Lower lobe of right lung (tissue), 2 donors: ENCODE measurements at places on chromosomes 7 and 10. TPM values are rescaled to one million over a fixed set of nuclear protein-coding genes. Genes with fewer than 3 reads are reported as not detected.

The PILRA gene
- total RNA-seq: 48.7 TPM

GRCh38 chr10:43026039-43026973, 50.6 kb upstream of the RET start:
- H3K4me3 ChIP-seq: no peak overlapping the region
- no peak for DNase-seq
- no peak overlapping the region for H3K27ac ChIP-seq
- H3K27me3 ChIP-seq: peaks cover 18% of the 10 kb centered on the region
- H3K4me1 ChIP-seq: no peaks in the 10 kb centered on the region

- H3K4me1 ChIP-seq: peaks cover 7% of the 10 kb centered on the region
- no peaks in the 10 kb centered on the region for H3K27me3 ChIP-seq
- no peak overlapping the region for H3K4me3 ChIP-seq
- H3K36me3 ChIP-seq: no peaks in the 10 kb centered on the region
- H3K27ac ChIP-seq: peak overlapping the region; percentile 39
- peak; percentile 45 for DNase-seq
These were observed 77.9 kb upstream of the LRRN3 start for GRCh38 chr7:111012799-111013675.

GRCh38 chr7:152050547-152050971, 25.1 kb downstream of the GALNT11 start:
- peaks cover 7% of the 10 kb centered on the region for H3K4me1 ChIP-seq
- no peaks in the 10 kb centered on the region for H3K27me3 ChIP-seq
- no peak overlapping the region for H3K4me3 ChIP-seq
- no peaks in the 10 kb centered on the region for H3K36me3 ChIP-seq

The CCM2 gene
- 45.7 TPM for total RNA-seq

GRCh38 chr7:24463474-24463873, 109.8 kb upstream of the PALS2 start:
- H3K4me3 ChIP-seq: no peak overlapping the region
- H3K4me1 ChIP-seq: no peaks in the 10 kb centered on the region
- no peaks in the 10 kb centered on the region for H3K36me3 ChIP-seq
- no peak overlapping the region for H3K27ac ChIP-seq

- H3K27ac ChIP-seq: no peak overlapping the region
- H3K36me3 ChIP-seq: no peaks in the 10 kb centered on the region
- DNase-seq: no peak
These were observed 25.9 kb downstream of the DNAH11 start for GRCh38 chr7:21568762-21569161.

DNA sequence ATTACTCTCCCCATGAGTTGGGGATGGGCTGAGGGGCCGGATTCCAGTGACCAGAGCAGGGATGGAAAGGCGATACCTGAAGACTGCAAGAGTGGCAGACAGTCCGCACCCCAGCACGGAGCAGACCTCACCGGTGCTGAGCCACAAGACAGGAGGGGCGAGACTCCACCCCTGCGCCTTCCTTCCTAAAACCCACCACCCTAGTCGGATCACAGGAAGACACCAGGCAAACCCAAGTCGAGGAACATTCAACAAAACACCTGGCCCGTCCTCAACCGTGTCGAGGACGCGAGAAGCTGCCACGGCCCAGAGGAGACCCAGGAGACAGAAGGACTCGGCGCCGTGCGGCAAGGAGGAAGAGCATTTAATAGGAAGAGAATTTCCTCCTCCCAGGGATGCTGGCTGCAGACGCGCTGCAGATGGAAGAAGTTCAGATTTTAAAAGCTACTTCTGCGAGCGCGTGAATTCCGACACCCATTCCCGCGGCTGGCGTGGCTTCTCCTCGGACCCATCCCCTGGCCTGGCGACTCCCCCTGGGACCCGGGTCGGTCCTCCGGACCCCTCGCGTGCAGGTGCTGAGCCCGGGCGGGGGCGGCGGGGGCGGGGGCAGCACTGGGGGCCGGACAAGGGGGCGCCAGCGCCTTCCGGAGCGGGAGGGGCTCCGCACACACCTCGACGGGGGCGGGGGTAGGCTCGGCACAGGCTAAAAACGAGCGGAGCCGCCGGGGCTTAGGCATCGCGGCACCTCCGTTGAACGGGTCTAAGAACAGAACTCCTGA, 563 bp upstream of the UTF1 start:
- H3K36me3 ChIP-seq: no peaks in the 10 kb centered on the region
- peaks cover 14% of the 10 kb centered on the region for H3K4me1 ChIP-seq
- H3K4me3 ChIP-seq: no peak overlapping the region
- H3K27ac ChIP-seq: no peak overlapping the region
- peaks cover 84% of the 10 kb centered on the region for H3K27me3 ChIP-seq

DNA sequence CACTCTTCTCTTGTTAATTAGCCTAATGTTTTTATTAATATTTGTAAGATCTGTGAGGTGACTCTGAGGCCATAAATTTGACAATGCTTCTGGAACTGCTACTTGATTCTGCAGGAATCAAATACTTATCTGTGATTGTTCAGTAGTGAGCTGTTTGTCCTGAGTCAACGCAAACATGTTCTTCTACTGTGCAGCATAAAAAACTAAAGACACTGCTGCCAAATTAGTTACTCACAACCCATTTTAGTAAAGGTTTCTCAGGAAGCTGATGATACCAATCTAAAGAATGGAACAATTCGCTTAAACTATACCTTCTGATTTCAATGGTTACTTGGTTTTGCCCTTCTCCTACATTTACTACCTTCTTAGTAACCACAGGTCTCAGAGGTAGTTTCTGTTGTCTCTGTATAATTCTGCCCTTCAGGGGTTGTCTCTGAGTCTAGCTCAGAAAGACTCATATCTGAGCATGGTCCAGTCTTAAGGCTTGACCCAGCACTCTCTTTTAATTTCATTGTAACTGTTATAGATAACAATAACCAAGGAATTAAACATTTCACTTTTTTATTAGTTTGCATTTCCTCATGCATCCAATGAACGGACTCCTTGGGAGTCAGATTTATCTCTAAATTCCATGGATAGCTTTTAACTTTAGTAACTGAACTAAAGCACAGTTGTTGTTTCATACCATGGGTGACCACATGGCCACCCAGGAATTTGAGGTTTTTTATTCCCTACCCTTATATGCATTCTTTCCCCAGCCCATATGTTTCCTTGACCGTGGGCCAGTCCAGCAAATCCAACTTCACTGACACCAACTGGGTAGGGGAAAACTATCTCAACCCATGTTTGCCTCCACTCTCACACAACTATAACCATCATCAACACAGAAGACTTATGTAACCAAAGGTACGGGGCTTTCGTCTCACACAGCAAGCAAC, 309.5 kb upstream of the TEX47 start:
- H3K4me3 ChIP-seq: no peak overlapping the region
- no peak for DNase-seq
- H3K27me3 ChIP-seq: no peaks in the 10 kb centered on the region

GRCh38 chr7:43458330-43459018, 124.4 kb upstream of the STK17A start:
- H3K4me3 ChIP-seq: no peak overlapping the region
- H3K27me3 ChIP-seq: no peaks in the 10 kb centered on the region
- no peak overlapping the region for H3K27ac ChIP-seq
- no peaks in the 10 kb centered on the region for H3K4me1 ChIP-seq
- no peak for DNase-seq

GRCh38 chr7:33554576-33554975, 350.8 kb upstream of the BMPER start:
- no peak overlapping the region for H3K4me3 ChIP-seq
- peaks cover 5% of the 10 kb centered on the region for H3K4me1 ChIP-seq
- H3K27me3 ChIP-seq: no peaks in the 10 kb centered on the region
- no peak for DNase-seq
- no peaks in the 10 kb centered on the region for H3K36me3 ChIP-seq

- no peaks in the 10 kb centered on the region for H3K27me3 ChIP-seq
- H3K36me3 ChIP-seq: no peaks in the 10 kb centered on the region
- no peak overlapping the region for H3K4me3 ChIP-seq
- DNase-seq: no peak
- H3K27ac ChIP-seq: peak overlapping the region; percentile 31
These were observed 603.2 kb downstream of the LRMDA start for GRCh38 chr10:76034353-76035205.

DNA sequence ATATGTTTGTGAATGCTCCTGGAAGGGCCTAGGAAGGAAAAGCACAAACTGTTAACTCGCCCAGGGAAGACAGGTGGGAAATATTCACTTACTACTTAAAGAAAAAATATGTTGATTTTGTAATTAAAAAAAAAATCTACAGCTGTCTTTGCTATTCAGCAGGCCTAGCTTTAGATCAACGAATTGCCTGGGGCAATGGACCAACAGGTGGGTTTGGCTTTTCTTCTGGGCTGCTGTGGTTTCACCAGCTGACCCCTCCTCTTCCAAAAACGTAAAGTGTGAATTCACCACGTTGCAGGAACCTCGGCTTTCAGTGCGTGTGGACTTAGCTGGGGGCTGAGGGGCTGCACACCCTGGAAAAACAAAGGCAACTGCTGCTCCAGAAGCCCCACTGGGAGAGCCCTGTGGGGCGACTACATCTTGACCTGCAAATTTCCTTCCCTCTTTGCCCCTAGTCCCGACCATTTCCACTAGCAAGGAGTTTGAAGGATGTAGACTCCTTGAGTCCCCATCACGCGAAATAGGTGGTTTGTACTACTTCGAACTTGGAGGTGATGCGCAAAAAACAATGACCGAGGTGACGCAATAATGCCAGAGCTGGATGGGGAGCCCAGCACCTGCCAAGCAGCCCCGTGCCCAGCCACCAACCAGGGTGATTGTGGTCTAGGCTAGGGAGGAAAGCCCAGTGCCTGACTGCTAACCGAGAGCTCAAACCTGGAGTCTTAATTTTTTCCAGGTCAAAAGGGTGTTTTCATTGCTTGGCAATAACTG, 7.4 kb downstream of the PRLHR start:
- H3K4me1 ChIP-seq: no peaks in the 10 kb centered on the region
- no peak for DNase-seq
- no peaks in the 10 kb centered on the region for H3K36me3 ChIP-seq
- H3K27me3 ChIP-seq: peaks cover 23% of the 10 kb centered on the region

The DNTT gene
- not detected for total RNA-seq

- DNase-seq: no peak
- H3K4me3 ChIP-seq: no peak overlapping the region
- H3K36me3 ChIP-seq: no peaks in the 10 kb centered on the region
- no peaks in the 10 kb centered on the region for H3K27me3 ChIP-seq
These were observed 192.6 kb upstream of the LYZL2 start for GRCh38 chr10:30821994-30822692.

DNA sequence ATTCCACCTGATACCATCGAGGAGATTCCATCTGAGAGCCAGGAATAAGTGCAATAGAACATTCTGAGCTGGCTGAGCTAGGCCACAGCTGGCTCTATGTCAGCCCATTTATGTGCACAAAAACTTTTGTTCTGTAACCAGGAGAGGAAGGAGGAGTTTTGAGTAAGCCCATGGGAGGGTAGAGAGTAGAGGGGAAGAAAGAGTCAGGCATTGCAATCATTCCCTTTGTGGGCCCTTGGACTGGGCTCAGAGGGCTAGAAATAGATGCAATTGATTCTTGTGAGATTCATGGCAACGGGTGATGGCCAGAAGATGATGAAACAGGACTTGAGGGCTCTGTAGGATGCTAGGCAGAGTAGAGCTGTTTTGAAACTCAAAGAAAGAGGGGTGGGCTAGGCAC, 104.6 kb upstream of the KIF5B start:
- no peaks in the 10 kb centered on the region for H3K27me3 ChIP-seq
- H3K36me3 ChIP-seq: no peaks in the 10 kb centered on the region
- DNase-seq: no peak

GRCh38 chr7:148702876-148703670, 4.4 kb downstream of the CUL1 start:
- H3K36me3 ChIP-seq: no peaks in the 10 kb centered on the region
- no peak for DNase-seq
- peaks cover 77% of the 10 kb centered on the region for H3K4me1 ChIP-seq
- H3K27ac ChIP-seq: no peak overlapping the region
- no peaks in the 10 kb centered on the region for H3K27me3 ChIP-seq
- H3K4me3 ChIP-seq: no peak overlapping the region

DNA sequence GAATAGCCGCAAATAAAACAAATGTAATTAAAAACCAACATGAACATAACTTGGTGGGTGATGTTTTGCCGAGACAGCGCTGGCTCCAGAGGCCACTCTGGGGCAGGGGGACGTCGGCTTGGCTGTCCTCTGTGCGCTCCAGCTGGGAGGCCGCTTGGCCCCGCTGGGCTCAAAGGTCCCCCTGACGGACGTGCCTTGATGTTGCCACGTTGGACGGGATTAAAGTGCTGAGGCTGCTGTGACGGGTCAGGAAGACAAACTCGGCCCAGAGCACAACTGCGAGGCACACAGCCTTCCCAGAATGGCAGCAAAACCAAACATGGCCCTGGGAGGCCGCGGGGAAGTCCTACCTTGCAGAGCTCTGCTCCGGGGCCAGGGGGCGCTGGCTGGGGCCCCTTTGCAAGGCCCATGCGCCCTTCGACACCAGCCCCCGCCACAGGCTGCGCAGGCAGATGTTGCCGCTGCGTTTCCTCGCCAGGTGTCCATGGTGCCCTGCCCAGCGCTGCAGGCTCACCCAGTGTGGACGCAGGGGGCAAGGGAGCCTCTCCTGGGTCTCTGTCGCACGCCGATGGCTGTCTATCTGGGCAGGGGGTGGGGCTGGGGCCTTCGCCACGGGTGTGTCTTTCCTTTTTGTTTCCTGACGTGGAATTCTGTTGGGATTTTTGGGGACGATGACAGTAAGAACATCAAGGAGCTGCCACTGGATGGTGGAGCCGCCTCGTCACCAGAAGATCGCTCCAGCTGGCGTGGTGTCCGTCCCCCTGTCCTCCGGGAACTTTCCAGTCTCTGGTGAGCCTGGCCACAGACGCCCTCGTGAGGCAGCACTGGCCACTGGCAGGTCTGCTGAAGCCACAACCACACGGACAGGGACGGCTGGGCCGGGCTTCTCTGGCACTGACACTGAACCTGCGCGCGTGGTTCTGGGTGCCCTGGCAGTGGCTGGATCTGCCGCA, 99.6 kb upstream of the DIP2C start:
- peak overlapping the region; percentile 46 for H3K4me3 ChIP-seq
- H3K36me3 ChIP-seq: no peaks in the 10 kb centered on the region
- H3K4me1 ChIP-seq: peaks cover 10% of the 10 kb centered on the region
- H3K27ac ChIP-seq: no peak overlapping the region
- peak; percentile 80 for DNase-seq
- peaks cover 18% of the 10 kb centered on the region for H3K27me3 ChIP-seq

GRCh38 chr7:14924398-14924797, 21.8 kb upstream of the DGKB start:
- H3K4me1 ChIP-seq: no peaks in the 10 kb centered on the region
- H3K27me3 ChIP-seq: no peaks in the 10 kb centered on the region
- H3K36me3 ChIP-seq: no peaks in the 10 kb centered on the region
- no peak overlapping the region for H3K4me3 ChIP-seq
- DNase-seq: no peak

The EGFR gene
- total RNA-seq: 62.7 TPM

GRCh38 chr7:107274506-107274905, 105.7 kb downstream of the HBP1 start:
- DNase-seq: no peak
- no peak overlapping the region for H3K27ac ChIP-seq
- H3K27me3 ChIP-seq: no peaks in the 10 kb centered on the region
- peaks cover 7% of the 10 kb centered on the region for H3K36me3 ChIP-seq
- no peak overlapping the region for H3K4me3 ChIP-seq
- H3K4me1 ChIP-seq: no peaks in the 10 kb centered on the region

- H3K27me3 ChIP-seq: no peaks in the 10 kb centered on the region
- no peak overlapping the region for H3K4me3 ChIP-seq
- H3K36me3 ChIP-seq: no peaks in the 10 kb centered on the region
- H3K4me1 ChIP-seq: peaks cover 16% of the 10 kb centered on the region
- DNase-seq: no peak
- peak overlapping the region; percentile 96 for H3K27ac ChIP-seq
These were observed 731 bp upstream of the CRPPA start for GRCh38 chr7:16422103-16422435.
